ENCODE measurements at places on chromosomes 1 and 21.

GRCh38 chr1:154324669-154325582 is at the start of gene ATP8B2:
ATP8B2 (plus strand) TSS chr1:154325525; CDS start chr1:154328142, 2,617 bp downstream.
- peak; percentile 80 for DNase-seq

DNA sequence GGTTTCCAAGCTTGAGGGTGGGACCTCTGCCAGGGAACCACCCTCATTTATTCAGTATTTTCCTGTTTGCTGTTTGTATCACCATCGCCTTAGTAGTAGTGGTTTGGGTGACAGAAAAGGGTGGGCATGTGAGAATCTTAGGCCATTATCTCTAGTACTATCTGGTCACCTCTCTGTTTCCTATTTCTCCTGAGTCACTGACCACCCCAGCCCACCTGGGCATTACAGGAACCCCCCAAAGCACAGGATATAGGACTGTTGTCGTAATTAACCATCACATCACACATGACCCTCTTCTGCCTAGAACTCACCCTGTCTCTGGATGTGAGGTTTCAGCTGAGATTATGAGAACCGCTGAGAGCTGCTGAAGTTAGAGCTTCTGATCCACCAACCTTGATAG is 60.4 kb downstream of the IL23R start:
- DNase-seq, result no peak

GRCh38 chr1:3155056-3155925 is 86.3 kb downstream of the PRDM16 start:
- DNase-seq, result no peak

DNA sequence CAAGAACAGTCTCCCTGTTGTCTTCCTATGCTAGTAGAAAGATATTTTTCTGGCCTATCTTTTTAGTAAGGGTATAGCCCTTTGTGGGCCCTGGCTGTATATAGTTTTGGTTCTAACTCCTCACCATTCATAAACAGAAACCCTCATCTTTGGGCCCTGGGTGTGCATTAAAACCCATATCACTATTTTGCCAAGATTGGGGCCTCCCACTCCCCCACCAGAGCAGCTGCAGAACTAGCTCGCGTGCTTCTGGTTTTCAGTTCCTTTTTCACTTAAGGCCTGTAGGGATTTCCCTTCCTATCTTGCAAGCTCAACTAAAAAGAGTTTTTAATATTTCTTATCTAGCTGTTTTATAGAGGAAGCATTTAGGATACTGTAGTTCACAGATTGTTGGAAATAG is 106.4 kb downstream of the RGL1 start:
- no peak for DNase-seq

- peak; percentile 43 for DNase-seq
Measured at GRCh38 chr21:37532868-37533780, 166.6 kb downstream of the DYRK1A start.

DNA sequence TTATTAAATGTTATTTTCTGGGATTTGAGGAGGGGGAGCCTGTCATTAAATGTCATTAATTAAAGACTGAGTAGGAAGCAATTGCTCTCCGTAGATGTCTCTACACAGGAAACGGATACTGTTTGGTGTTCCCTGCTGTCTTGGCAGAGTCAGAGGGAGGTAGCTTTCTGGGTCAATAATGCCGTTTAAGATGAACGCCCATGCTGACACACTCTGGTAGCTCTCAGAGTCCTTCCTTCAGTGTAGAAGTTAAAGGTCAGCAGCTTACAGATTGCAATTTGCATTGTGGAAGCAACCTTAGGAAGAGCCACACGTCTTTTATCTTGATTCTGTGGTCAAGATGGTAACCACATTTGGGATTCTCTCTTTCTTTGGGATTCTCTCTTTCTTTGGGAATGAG is 257.5 kb downstream of the KIF26B start:
- DNase-seq, result no peak

GRCh38 chr1:229538945-229539344 is 19.6 kb downstream of the ABCB10 start:
- DNase-seq, result no peak

- DNase-seq, result no peak
Measured at GRCh38 chr1:1612104-1612400, 3.2 kb upstream of the MIB2 start.

DNA sequence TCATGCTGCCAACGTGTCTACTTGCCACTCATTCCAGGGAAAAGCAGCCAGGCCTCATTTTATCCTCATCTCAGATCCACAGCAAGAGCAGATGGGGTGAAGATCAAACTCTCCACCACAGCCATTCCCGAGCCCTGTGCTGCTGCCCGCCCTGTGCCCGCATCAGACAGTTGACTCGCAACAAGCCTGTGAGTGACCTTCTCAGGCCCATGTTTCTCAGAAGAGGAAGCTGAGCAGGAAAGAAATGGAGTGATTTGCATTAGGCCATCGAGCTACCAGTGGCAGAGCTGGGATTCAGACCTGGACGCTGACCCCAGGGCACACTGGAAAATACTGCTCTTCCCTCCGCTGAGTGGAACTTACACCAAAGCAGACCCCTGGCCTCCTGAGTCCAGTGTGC is 1.2 kb downstream of the CNR2 start:
- DNase-seq, result no peak

DNA sequence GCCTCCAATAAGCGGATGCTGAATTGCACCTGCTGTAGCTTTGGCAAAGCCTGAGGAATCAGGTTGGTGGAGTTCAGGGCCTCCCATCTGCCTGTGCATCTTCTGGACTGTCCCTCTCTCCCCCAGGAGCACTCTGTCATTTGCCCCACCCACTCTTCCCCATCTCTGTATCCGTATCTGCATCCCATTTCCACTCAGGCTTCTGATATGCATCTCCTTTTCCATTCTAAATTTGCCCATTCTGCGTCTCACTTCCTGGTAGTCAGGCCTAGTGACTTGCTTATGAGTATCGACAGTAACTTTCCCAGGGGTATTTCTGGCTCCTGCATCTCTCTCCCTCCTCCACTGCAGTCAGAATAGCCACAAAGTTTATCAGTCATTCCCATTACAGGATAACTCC is 15.6 kb downstream of the MR1 start:
- no peak for DNase-seq

DNA sequence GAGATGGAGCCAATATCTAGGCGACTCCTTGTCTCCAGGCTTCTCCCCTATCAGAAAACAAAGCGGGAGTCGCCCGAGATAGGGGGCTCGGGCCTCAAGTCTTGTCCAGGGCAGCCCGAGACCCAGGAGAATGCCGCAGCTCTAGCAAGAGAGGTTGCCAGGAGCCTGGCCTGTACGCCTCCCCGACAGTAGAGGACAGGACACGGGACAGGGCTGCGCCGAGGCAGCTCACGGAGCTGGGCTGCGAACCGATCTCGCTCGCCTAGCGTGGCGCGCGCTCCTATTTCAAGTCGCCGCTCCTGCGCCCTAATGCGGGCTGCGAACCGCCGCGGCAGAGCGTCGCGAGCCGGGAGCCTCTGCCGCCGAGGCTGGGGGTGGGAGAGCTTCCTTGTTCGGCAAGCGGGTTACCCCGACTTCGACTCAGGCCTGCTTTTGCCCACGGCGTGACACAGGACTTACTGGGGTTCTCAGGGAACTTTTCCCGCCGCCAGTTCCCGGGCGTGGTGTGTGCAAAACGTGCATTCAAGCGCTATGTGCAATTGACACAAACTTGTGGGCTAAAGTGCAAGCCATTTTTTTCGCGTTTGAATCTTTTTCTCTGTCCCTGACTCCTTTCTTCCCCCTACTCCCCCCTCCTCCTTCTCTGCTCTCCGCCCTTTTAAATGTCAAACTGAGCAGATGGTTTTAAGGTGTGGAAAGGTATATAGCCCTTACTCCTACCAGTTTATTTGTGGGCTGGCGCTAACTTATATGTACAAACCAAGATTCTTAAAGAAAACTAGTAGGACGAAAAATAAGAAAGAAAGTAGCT is 2.4 kb upstream of the PROX1 start:
- no peak for DNase-seq

GRCh38 chr1:191698246-191698645 is 460.0 kb upstream of the RGS18 start:
- DNase-seq, result no peak

DNA sequence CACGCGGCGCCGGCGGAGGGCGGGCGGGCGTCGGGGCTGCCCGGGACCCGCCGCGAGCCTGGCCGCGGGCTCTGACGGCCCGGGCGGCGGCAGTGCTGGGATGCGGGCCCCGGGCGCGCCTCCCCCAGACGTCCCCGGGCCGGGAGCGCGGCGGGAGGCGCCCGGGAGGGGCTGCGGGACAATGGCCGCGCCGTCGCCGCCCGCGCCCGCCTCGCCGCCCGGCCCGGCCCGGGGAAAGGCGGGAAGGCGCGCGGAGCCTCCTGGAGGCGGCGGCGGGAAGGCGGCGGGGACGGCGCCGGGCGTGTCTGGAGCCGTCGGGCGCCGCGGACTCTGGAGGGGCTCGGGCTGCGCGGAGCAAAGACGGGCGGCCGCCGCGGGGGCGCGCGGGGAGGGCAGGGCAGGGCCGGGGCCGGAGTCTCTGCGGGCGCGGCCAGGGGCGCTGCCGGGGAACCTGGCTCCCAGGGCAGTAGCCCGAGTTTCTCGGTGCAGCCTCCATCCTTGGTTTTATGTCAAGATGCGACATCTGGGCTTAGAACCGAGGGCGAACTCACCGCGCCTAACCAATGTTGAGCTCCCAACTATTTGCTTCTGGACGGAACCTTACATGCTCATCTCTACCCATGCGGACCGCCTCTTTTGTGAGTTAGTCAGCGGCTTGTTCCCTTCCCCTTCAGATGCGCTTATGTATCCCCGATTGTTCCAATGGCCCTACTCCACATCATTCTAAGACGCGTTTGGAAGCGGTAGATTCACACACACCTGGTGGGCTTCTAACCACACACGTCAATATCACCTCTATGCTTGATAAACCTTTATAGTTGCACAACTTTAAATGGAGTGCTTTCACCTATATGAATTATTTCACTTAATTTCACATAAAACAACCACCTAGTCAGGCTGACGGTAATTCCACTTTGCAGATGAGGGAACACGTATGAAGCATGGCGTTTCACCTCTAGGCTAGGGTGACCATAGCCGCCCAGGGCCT is 651 bp downstream of the ZBTB8A start:
- DNase-seq, result no peak

DNA sequence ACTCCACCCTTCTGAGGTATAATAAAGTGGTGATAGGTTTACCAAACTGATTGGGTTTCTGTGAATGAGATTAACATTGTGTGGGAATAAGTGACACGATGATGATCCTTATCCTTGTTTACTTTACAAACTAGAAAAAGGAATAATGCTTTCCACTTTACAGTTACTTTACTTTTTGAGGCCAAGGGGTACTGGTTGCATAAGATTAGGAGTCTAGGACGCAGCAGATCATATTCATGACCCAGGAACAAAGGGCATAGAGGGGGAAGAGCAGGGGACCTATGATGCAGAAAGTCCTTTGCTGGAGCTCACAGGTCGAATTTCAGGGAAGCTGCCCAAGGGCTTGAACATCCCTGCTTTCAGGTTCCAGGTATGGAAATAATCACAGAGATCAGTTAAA is 20.4 kb downstream of the FGGY start:
- no peak for DNase-seq

Data from CD4-positive, alpha-beta memory T cell (primary cell).